ENCODE measurements at places on chromosomes 1 and 21.
A peak's percentile ranks its signal among the peaks of the same experiment; 100 is the strongest.

DNA sequence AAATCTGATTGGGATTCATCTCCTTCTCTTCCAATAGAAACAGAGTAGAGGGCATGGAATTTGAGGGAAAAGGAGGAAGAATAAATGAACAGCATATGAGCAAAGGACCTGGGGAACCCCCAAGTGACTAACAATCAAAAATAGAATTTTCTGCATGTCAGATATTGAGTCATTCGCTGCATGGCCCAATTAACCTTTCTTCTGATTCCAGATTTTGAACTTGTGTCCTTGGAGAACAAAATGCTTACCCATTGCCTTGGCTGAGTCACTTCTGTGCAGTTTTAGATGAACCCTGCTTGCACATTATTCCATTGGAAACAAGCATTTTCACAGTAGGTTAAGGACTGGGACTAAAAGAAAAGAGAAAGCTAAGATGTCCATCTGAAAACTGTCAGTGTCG, 390.5 kb downstream of the ST6GALNAC3 start:
- no peak for DNase-seq

DNA sequence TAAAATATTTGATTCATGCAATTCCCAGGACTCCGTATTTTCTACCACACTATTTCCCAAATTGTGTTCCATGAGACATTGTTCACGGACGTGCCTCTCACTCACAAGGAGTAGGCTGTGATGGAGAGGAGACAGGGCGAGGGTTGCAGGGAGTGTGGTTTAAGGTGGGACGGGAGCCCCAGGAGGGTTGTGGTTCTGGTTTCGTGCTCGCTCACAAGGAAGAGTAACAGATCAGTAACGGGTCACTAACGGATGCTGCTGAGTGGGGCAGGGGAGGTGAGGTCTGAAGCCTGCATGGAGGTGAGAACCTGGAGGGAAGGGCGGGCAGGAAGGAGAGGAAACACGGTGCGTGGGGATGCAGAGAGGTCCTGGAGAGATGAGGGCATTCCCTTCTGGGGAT, 28.8 kb downstream of the TFF3 start:
- DNase-seq = no peak

DNA sequence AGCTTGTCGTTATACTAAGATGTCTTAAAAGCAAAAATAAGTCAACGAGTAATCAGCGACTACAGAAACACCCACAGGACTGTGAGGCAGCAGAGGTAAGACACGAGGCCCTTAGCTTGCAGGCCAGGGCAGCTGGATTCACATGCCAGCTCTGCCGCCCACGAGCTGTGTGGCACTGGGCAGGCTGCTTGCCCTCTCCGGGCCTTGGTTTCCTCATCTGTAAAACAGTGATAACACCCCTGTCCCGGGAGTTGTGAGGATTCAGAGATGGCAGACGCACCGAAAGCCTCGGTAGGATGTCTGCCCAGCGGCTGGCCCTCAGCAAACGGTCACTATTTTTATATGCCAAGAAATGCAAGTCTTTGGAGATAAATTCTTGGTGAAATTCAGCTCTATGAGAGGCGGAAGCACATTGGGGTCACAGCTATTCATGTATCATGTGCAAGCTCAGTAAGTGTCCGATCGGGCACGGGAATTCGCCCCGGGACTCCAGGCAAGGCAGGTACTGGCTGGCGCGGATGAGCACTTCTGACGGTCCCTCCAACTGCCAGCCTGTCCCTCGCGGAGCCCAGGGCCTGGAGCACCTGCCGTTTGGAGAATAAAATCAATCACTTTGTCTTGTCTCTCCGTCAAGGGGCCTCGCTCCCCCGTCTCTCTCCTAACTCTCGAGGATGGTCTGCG, 1.1 kb downstream of the C2CD2 start:
- no peak for DNase-seq

- no peak for DNase-seq
Measured at GRCh38 chr1:208110296-208110695, 133.9 kb downstream of the PLXNA2 start.

DNA sequence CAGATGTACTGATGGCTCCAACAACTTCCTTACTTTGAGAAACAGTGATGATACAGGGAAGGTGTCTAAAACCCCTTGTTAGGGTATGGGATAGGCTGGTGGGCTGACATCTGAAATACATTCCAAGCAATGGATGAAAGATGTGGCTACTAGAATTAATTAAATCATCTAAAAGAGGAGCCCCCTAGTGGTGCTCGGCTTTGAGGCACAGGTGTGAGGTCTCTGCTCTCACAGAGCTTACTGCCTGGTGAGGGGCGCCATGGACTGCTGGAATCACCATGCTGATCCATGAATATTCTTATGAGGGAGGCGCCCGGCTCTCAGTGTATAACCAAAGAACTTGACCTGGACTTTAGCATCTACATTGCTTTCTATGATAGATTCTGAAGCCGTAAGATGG, 48.5 kb downstream of the GNG4 start:
- no peak for DNase-seq

DNA sequence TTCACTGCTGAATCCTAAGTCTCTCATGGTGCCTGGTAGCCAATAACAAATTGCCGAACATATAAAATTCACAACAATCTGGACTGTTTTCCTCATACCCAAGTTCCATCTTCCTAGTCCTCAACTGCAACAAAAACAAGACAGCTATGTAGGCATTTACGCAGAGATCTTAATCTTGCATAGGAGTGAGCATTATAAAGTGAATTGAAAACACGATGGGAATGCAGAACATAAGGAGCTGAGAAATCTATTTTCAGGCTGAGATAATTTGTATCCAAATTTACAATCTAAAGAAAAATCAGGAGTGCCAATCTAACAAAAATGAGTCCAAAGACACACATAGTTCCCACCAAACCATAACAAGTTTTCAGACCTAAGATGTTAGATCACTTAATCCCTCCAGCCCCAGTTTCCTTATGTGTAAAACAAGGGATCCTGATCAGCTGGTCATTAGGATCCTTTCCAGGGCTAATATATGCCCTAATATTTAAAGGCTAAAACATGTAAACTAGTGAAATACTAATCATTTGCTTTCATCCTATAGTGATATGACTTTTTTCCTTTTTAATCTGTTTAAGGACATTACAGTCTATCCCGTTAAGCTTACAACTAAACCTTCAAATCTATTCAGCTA, 1.9 kb downstream of the SLC16A1 start:
- DNase-seq = no peak

DNA sequence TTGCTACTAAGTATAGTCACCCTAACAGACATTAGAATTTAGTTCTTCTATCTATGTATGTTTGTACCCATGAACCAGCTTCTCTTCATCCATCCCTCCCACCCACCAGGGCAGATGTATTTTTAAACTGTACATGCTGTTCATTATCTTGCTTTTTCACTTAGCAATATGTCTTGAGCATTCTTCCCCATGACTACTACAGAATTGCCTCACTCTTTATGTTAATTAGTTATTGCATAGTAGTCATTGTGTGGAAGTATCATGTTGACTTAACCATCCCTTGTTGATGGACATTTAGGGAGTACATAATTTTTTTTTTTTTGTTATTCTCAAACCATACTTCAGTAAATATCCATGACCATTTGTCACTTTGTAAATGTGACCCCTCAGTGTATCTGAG, 9.9 kb downstream of the HUNK start:
- no peak for DNase-seq

DNA sequence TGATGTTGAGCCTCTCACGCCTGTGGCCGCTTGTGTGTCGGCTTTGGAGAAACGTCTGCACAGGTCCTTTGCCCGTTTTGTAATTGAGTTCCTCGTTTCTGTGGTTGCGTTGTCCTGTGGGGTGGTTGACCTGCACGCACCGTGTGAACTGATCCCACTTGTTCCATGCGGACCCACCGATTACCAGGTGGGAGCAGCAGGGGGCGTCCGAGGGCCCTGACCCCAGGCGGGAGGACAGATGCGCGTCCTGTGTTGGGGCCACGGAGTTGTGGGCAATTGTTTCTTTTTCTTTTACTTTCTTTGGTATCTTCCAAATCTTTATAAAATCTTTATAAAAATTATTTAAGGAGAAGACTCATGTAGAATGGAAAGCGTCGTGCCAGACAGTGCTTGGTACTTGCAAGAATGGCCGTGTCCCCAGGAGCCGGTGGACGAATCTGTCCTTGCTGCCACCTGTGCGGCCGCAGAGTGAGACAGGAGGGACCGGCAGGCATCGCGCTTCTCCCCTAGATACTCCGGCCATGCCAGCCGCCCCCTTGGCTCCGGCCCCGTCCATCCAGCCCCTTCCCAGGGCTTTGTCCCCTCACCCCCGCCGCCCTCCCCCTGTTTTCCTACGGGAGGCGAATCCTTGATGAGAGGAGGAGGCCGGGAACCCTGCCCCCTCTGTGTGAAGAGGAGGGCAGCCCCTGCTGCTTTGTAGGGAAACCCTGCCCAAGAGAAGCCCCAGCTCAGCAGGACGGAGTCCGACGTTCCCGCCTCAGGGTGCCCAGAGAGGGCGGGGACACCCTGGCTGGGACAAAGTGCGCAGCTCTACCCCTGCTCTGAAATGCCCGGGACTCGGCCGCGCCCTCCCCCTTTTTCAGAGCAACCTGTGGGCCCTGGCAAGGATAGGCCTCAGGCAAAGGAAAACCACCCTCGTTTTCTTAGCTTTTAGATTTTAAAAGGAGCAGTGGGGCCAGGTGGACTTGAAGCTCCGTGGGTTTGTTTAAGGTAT, 41.7 kb downstream of the PRKCZ start:
- peak; percentile 52 for DNase-seq
